ENCODE measurements at places on chromosomes 3 and 15.

- no peak for DNase-seq
These were observed 193.4 kb upstream of the RASGRP1 start for GRCh38 chr15:38758043-38758442.

- no peak for DNase-seq
These were observed 145.0 kb downstream of the CMSS1 start for GRCh38 chr3:99962703-99963102.

DNA sequence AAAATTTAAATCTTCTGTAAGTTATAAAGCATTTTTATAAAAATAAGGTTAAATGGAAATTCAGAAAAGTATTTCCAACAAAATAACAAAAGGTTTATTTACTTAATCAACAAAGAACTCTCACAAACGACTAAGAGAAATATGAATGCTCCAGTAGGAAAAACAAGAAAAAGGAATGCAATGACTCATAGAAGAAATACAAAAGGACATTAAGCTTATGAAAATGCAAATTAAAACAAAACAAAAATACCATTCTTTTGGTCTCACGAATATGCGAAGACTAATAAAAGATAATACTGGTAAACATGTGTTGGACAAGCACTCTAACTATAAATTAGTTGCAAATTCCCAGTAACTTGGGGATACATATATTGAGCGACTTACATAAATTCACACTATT, 17.5 kb upstream of the TBC1D5 start:
- no peak for DNase-seq

DNA sequence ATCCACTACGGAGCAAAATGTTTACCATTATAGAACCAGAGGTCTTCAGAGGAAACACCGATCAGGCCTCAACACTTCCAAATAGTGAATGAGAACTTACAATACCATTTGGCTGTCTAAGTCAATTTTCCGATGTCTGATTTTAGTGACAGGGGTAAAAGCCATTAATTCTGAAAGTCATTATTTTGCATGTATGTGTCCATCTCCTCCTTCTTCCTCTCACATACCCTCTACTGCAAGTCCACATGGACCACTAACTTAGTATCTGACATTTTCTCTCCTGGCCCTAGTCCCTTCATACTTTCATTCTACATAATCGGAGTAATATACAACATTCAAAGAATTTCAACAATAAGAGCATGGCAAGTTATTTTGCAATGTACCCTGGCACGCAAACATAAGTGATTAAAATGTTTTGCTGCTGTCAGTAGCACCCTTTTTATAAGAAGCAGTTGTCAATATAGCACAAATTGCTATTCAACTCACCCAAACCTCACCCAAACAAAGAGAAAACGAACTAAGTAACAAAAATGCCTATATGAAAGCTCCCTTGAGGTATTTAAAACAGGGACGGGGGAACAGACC, 1.9 kb downstream of the TOP2B start:
- DNase-seq, result no peak

DNA sequence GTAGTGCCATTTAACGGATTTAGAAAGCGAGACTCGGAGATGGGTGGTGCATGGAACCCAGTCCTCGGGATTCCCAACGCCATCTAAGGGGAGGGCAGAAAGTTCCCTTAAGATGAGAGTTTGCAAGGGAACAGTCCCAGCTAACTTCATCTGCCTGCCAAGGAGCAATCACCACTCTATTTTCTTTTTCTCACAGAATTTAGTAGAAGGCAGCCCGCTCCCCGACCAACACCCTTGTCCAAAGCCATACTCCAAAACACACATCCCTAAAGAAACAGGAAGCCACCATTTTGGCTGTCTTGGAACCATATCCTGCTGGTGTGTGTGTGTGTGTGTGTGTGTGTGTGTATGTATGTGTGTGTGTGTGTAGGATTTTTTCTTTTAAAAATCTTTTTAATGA, 7.1 kb upstream of the FGD5 start:
- DNase-seq, result no peak

GRCh38 chr15:39345176-39345575, 235.7 kb upstream of the THBS1 start:
- no peak for DNase-seq

DNA sequence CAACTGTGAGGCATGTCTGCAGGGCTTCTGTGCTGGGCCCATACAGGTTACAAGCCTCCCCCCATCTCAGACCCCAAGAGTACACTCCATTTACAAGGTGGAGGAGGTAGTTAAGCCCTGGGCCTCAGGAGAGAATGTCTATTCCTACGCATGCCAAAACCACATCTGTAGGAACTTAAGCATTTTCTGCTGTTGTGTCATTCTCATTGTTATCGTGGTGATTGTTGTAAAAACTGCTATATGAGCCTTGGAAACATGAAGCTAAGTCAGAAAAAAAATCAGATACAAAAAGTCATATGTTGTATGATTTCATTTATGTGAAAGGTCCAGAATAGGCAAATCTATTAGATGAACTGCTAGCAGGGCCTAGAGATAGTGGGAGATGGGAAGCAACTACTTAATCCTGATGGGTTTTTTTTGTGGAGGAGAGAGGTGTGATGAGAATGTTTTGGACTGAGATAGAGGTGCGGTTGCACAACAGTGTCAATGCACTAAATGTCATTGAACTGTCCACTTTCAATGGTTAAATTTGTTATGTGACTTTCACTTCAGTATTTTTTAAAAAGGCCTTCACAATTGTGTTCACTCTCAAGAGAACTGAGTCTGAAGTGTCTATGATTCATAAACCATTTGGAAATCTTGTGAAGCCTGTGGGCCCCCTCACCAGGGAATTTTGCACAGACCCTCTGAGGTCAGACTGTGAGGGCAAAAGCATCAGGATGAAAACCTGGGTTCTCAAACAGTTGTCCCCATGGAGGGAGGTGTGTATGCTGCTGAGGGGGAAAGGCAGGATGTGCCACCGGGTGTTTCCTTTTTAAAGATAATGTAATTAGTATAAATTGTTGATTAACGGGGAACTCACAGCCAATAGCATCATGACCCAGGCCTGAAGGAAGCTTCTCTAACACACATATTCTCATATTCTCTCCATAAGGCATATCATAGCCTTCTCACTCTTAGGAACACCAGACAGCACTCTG, 3.2 kb downstream of the RTP3 start:
- no peak for DNase-seq

GRCh38 chr15:44728576-44729407, 7.5 kb upstream of the TRIM69 start:
- DNase-seq, result peak; percentile 91

GRCh38 chr15:61892140-61892539, 168.1 kb downstream of the VPS13C start:
- no peak for DNase-seq

GRCh38 chr3:154766765-154767503, 313.2 kb upstream of the MME start:
- DNase-seq, result no peak

- DNase-seq, result no peak
These were observed 322.8 kb downstream of the NEK10 start for GRCh38 chr3:27046351-27046750.

DNA sequence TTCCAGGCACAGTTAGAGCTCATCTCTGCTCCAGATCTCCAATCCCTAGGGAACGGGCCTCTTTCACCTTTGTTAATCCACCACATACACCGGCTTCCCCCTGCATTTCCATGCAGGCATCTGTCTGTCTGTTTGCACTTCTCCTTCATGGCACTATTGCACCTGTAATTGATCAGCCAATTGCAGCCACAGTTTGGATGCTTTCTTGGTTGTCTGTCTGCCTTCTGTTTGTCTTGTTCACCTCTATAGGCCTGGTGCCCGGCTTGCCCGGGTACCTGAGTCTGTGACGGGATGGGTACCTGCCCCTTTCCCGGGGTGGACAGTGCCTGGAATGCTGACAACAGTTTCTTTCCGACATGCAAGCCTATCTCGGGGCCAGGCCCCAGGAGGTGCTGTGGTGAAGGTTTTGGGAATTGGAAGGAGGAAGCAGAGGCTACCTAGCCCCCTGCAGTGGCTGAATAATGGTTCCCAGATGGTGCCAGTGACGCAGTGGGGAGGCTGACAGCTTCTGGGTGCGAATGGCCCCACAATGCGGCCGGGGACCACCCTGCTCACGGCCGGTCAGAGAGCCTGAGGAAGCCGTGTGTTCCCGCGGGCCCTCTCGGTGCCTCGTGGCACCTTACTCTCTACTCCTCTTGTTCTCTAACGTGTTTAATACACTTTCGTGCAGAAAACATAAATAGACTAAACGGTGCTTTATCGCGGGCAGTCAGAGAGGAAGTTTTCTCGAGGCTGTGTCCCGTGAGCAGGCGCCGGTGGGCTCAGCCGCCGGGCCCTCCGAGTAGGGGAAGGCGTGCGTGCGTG, 31.3 kb upstream of the RAB6B start:
- no peak for DNase-seq

DNA sequence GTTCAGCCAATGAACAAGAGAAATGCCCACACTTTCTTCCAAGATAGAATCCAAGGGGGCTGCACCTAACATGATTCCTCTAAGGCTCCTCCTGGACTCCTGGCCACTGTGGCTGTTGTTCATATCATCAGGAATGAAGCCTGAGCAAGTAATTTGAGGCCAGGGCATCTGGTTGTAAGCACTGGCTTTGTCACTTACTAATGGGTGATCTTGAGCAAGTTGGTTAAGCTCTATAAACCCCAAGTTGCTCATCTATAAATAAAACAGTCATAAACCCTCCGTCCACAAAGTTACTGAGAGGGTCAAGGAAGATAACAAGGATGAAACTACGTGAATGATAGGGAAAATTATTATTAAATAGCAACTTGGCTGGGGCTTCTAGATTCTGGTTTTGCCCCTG, 58.3 kb downstream of the CDC25A start:
- DNase-seq, result no peak

DNA sequence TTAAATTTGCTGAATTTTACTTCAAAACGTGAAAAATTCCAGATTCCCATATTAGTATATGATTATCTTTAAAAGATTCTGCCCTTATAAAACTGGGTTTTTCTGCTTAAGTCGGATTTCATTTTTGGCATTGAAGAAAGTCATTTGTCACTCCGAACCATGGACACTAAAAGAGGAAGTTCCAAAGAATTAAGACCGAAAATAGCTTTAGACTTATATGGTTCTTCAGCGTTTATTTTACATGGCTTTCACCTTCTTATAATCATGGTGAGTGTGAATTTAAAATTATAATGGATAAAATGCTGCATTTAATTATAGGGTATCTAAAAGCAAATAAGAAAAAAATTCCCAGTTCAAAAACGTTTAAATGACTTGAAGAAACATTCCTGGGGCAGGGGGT, 1.0 kb downstream of the C3orf38 start:
- no peak for DNase-seq

DNA sequence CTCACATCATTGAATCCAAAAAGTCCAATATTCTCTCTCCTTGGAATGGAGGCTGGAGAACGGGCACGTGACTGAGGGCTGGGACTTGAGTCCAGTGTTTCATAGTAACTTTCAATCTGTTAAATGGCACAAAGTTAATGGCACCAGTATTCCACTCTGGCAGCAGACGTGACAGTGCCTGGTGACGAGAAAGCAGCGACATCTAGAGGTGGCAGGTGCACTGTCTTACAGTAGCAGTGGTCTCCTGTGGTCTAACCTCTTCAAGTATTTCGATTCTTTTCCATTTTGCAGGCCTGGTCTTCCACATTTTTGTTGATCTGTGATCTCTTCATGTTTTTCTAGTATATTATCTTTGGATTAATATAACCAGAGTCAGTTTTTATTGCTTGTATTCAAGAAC, 107.1 kb downstream of the OXSM start:
- DNase-seq, result no peak

- no peak for DNase-seq
These were observed 158.3 kb downstream of the SV2B start for GRCh38 chr15:91258415-91258759.

DNA sequence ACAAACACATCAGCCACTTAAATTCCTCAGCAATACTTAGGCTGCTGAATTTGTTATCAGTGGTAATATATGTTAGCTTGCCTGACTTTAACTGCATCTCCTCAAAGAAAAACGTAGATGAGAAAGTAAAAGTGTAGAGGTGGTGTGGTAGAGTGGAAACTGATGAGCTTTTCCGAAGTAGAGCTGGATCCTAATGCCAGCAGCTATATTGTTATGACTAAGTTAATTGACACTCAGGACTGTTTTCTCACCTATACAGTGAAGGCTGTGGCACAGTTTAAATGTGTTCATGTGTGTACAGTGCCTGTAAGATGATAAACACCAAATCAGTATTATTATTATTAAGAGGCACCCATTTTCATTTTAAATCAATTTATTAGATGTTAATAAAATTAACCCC, 174.9 kb downstream of the TNIK start:
- DNase-seq, result no peak

GRCh38 chr15:100022806-100023205, 289.6 kb upstream of the LYSMD4 start:
- DNase-seq, result no peak

DNA sequence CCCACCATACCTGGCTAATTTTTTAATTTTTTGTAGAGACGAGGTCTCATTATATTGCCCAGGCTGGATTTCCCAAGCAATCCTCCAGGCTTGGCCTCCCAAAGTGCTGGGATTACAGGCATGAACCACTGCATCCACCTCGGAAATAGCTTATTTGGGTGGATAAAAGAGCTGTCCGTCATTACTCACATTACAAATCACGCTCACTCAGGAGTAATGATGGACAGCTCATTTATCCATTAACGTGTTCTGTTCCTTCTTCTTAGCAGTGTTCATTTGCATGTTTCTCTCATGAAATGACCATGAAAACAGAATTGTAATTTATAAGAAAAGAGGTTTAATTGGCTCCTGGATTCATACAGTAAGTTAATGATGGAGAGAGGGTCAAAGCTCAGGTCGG, 9.8 kb downstream of the SV2B start:
- DNase-seq, result no peak

GRCh38 chr3:188434594-188434993, 280.6 kb downstream of the LPP start:
- DNase-seq, result no peak

- DNase-seq, result no peak
These were observed 15.0 kb upstream of the THUMPD3 start for GRCh38 chr3:9347887-9348286.

GRCh38 chr15:80072285-80072994, 13.0 kb downstream of the ZFAND6 start:
- no peak for DNase-seq

DNA sequence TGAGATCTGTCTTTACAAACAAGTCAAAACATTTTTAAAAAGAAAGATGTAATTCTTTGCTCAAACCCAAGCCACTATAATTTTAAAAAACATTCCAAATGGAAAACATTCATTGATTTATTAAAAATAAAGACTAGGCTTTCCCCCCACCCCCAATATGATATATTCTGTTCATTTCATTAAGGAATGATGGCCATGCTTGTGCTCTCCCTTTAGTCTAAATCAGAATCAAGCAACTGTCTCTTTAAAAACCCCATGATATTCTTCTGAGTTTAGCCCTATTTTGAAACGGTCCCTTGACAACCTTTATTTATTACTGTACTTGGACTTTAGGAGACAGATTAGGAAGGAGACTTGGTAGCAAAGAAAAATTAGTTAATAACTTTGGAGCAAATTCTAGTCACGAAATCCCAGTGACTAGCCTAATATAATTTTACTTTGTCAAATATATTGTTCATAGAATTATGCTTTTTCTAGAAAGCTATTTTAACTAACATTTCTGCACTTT, 38.4 kb downstream of the TSC22D2 start:
- DNase-seq, result no peak

Measured in T-cell (primary cell).